Stimulated activated CD8-positive, alpha-beta memory T cell treated with anti-CD3 and anti-CD28 coated beads, Interleukin-2, amount 100 ng/mL, for 1 hour (primary cell): ENCODE measurements at places on chromosomes 13 and 19.

GRCh38 chr19:6564393-6564792 lies 26.6 kb downstream of the CD70 start:
- no peak for DNase-seq

DNA sequence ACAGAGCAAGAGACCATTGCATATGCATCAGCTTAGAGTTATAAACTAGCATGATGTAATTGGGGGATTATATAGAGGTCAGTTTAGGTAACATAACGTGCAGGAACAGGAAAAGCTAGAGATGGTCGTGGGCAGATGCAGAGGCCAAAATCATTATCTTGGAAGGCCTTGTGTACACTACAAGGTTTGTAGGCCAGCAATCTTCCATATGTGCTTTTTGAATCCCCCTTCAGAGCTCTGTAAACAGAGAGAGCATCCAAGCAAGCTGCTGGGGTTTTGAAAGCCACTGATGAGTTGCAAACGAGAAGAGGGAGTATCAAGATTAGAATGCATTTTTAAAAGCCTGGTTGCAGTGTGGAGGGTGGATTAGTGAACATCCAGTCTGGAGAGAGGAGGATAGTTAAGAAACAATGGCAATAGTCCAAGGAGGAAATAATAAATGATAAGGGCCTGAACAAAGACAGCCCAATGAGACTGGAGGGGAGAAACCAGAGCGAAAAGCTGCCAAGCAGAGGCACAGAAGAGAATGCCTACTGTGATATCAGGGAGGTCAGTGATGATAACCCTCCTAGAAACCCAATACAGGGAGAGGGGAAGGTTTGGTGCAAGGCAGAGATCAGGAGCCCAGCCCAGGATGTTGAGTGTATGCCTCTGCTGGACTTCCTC lies 109.6 kb downstream of the ZAR1L start:
- no peak for DNase-seq

GRCh38 chr19:48295458-48295857 lies 25.6 kb downstream of the ZNF114 start:
- no peak for DNase-seq

DNA sequence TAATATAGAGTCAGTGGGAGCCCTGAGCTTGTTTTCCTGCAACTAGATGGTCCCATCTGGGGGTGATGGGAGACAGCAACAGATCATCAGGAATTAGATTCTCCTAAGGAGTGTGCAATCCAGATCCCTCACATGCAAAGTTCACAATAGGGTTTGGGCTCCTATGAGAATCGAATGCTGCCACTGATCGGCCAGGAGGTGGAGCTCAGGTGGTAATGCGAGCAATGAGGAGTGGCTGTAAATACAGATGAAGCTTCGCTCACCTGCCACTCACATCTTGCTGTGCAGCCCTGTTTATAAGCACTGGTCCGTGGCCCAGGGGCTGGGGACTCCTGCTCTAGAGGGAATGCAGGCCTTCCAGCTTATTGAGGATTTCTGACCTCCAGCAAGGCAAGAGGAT lies 5.7 kb downstream of the ZNF558 start:
- DNase-seq: no peak

DNA sequence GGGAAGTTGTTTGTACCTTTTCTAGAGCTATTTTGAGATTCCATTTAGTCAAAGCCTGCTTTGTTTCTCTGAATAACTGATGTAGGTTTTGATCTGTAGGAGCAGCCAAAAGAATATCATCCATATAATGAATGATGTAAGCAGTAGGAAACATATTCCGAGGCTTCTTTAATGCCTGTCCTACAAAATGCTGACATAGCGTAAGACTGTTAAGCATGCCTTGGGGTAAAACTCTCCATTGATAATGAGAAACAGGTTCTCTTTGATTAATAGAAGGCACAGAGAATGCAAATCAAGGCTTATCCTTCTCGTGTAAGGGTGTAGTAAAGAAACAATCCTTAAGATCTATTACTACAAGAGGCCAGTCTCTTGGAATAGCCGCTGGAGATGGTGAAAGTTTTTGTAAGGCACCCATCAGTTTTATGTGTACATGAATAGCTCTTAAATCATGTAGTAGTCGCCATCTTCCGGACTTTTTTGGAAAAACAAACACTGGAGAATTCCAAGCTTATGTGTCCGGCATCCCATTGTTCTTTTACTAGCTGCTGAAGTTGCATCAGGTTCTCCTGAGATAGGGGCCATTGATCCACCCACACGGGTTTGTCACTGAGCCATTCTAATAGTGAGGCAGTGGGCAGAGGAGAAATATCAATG lies 13.5 kb downstream of the FPR3 start:
- DNase-seq: no peak

GRCh38 chr13:48533961-48534600 lies 1.2 kb upstream of the RCBTB2 start:
- DNase-seq: no peak

GRCh38 chr19:14402332-14403144 lies 16.6 kb downstream of the DDX39A start:
- no peak for DNase-seq
